Epithelial cell of proximal tubule (primary cell): ENCODE measurements at places on chromosomes 2 and 18. TPM values are rescaled to one million over a fixed set of nuclear protein-coding genes. Genes with fewer than 3 reads are reported as not detected.

DNA sequence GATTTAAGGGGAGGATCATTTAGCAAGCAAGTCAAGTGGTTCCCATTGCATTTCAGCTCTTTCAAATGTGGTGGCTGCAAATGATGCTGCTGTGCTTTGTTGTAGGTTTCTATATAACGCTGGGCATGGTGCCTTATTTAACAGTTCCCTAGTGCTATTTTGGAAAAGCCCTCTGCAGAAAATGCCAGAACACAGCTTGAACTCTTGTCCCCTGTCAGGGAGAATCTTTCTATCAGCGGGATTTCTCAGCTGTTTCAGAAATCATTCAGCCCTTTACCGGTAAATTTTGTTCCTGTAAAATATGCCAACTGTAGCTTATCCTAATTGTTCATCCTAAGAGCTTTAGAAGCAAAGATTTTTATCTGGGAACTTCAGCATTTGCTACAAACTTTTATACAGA is 77.8 kb upstream of the DTNA start:
- DNase-seq, result no peak

DNA sequence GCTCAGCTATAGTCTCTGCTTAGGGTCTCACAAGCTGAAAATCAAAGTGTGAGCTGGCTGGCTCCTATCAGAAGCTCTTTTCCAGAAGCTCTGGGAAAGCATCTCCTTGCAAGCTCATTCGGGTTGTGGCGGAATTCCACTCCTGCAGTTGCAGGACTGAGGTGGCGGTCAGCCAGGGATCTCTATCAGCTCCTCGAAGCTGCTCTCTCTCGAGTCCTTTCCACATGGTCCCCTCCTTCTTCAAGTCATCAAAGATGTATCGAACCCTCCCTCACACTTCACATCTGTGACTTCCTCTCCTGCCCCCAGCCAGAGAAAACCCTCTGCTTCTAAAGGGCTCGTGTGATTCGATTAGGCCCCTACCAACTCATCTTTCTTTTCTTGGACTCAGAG is 141.7 kb downstream of the ZFP36L2 start:
- DNase-seq, result no peak

Gene SLC11A1
- total RNA-seq, result 0.22 TPM in 1 of 2 replicates, not detected in the other

GRCh38 chr2:48699348-48699930 is 56.1 kb downstream of the LHCGR start:
- peak; percentile 58 for DNase-seq

- no peak for DNase-seq
Observed at GRCh38 chr18:56569416-56569815, 69.0 kb downstream of the TXNL1 start.

Gene BCS1L
- 38.2 and 62.1 TPM in 2 replicates for total RNA-seq
